ENCODE measurements at places on chromosomes 3 and 15.

DNA sequence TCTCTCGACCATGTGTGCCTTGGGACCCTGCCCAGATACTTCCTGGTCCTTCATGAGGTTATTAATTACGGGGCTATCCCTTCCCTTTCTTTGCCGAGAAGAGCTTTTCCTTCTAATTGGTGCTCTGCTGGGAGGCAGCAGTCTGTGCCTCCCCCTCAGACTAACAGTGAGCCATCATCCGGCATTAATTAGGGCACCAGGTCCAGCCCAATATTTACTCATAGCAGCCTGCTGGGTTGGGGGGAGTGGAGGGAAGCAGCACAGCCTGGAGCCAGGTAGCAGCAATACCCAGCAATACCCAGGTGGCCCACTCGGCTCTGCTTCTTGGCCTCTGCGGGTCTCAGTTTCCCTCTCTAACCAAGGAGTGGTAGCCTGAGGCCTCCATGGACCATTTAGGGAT, 20.1 kb downstream of the CACNA2D2 start:
- DNase-seq: no peak

- peak; percentile 5 for DNase-seq
Observed at GRCh38 chr3:158802409-158803268, 785 bp downstream of the MFSD1 start.

DNA sequence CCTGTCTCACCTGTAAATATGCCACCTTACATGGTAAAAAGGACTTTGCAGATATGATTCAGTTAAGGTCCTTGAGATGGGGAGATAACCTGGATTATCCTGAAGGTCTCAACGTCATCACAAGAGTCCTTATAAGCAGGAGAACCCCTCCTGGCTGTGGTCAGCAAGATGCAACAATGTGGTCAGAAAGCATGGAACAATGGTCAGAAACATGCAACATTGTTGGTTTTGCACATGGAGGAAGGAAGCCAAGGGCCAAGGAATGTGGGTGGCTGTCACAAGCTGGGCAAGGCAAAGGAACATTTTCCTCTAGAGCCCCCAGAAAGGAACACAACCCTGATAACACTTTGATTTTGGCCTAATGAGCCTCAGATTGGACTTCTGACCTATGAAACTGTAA, 9.4 kb upstream of the SUMF1 start:
- DNase-seq: no peak

DNA sequence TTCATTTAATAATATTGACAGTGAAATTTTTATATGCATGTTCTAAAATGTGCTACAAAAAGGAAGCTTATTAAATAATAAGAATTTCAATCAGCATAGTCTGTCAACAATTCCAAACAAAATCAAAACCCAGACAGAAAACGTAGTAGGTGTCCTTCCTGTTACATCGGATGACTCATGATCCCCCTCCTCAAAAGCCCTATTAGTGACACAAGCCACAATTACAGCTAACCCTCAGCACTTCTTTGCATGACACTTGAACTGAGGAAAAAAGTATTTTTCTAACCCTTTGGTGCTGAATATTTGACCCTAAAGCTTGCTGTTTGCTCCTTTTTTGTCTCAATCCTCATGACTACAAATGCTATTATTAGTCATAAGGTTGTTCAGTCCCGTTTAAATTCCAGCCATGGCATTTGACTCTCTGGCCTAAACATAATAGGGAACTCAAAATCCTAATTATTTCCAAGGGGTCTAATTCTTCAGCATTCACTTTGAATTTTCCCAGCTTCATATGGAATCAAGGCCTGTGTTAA, 78.1 kb downstream of the COL8A1 start:
- no peak for DNase-seq

- DNase-seq: peak; percentile 43
Observed at GRCh38 chr15:59689626-59690236, 611 bp upstream of the BNIP2 start.

DNA sequence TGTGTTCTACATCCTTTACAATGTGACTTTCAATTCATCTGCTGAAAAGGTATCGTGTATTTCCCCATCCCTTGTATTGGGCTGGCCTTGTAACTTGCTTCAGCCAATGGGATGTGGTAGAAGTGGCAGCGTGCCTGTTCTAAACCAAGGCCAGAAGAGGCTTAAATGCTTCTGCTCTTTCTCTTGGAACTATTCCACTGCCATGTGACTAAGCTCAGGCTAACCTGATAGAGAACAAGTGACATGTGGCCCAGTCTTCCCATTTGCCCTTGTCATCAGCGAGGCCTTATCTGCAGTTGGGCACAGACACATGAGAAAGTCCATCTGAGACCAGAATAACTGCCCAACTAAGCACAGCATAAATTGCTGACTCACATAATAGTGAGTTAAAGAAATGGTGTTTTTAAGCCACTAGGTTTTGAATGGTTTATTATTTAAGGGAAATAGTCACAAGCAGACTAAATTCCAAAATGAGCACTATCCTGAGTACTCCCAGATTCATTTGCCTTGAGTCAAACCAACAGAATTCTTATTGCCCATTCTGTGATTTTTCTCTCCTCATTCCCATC, 230.2 kb downstream of the CPNE4 start:
- no peak for DNase-seq

- no peak for DNase-seq
Observed at GRCh38 chr3:99638167-99638948, at the start of gene COL8A1. TSS of gene COL8A1 (plus strand) at chr3:99638594. CDS start at chr3:99790683, 152,089 bp downstream.

- DNase-seq: no peak
Observed at GRCh38 chr15:32905481-32905880, 187.7 kb downstream of the GREM1 start.

- DNase-seq: no peak
Observed at GRCh38 chr3:41169023-41169422, 30.3 kb upstream of the CTNNB1 start.

- no peak for DNase-seq
Observed at GRCh38 chr15:76342382-76343201, 6.0 kb downstream of the ISL2 start.

DNA sequence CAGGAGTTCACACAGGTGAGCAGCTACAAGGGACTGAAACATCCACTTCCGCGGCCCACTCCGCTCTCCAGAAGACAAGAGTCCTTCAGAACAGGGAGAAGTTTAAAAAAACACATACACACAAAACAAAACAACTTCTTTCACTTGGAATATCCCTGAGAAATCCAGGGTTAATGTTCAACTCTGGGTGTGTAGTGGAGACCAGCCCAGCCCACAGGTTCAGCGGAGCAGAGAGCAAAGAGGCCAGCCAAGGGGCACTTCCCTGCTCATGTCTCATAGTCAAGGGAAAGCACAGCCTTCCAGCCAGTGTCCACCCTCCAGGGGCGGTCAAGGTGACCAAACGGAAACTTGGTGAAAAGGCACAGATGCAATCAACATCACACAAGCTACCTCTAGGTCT, 41.6 kb downstream of the WNT5A start:
- DNase-seq: no peak

DNA sequence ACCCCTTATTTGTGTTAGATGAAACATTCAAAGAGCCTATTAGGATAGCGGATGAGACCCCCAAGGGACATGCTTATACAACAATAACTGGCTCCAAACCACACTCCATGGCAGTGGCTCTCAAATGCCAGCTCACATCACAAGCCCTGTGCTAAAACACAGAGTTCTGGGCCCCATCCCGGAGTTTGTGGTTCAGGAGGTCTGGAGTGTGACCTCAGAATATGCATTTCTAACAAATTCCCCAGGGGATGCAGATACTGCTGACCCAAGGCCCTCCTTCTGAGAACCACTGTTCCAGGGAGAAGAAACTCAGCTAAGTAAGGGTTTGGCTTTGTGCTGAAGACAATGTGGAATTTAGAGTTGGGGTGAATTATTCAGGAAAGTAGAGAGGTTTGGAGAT, 3.6 kb downstream of the CCRL2 start:
- no peak for DNase-seq

GRCh38 chr15:80834906-80835305, 55.7 kb downstream of the CEMIP start:
- DNase-seq: no peak

DNA sequence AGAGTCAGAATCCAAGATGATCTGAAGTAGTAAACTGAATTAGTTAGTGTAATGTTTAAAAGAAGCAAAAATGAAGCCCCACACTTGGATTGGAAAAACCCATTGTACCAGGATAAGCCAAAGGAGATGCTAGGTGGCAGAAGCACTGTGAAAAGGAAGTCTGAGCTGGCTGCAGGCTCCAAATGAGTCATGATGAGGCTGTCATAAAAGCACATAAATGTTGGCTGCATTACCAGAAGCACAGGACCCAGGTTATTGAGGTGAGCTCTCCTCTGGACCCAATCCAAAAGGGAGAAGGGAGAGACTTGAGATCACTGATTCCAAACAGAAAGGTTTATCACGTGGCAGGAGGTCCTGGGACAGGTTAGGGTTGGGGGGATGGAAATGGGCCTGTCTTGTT, 3.2 kb upstream of the ACAN start:
- DNase-seq: no peak

- DNase-seq: no peak
Observed at GRCh38 chr15:85003593-85004312, 22.1 kb downstream of the PDE8A start.

GRCh38 chr3:127089486-127090145, 103.3 kb upstream of the PRR23E start:
- DNase-seq: no peak

DNA sequence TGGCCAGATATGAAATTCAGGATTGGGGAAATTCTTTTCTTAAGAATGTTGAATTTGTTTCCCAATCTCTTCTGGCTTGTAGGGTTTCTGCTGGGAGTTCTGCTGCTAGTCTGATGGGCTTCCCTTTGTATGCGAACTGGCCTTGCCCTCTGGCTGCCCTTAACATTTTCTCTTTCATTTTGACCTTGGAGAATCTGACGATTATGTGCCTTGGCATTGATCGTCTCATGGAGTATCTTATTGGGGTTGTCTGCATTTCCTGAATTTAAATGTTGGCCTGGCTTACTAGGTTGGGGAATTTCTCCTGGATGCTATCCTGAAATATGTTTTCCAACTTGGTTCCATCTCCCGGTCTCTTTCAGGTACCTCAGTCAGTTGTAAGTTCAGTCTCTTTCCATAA, 152.2 kb downstream of the CFAP20DC start:
- no peak for DNase-seq

GRCh38 chr15:94477913-94478553, 246.7 kb downstream of the MCTP2 start:
- no peak for DNase-seq

DNA sequence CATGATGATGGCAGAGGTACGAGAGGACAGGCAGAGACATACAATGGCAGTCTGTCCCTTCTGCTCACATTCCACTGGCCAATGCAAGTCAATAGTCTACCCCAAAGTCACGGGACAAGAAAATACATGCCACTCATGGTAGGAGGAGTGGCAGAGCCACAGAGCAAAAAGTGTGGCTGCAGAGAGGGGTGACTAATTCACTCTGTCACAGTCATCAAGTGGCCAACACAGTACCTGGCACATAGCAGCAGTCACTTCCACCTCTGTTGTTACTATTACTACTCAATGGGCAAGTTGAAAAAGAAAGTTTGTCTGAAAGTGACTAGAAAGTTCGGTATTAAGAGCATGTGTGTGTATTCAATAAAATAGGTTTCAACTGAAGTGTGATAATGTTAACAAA, 91.4 kb downstream of the SMAD3 start:
- DNase-seq: no peak

DNA sequence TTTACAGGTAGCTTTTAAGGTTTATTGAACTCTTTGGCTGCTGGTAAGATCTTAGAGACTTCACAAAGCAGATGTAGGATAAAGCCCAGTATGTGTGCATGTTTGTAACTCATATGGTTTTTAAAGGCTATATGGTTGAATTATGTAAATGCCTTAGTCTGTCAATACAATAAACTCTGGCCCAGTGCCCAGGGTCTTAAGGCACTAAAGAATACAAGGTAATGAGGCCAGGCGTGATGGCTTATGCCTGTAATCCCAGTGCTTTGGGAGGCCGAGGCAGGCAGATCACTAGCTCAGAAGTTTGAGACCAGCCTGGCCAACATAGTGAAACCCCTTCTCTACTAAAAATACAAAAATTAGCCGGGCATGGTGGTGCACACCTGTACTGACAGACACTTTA, 170.3 kb upstream of the CGNL1 start:
- DNase-seq: no peak

DNA sequence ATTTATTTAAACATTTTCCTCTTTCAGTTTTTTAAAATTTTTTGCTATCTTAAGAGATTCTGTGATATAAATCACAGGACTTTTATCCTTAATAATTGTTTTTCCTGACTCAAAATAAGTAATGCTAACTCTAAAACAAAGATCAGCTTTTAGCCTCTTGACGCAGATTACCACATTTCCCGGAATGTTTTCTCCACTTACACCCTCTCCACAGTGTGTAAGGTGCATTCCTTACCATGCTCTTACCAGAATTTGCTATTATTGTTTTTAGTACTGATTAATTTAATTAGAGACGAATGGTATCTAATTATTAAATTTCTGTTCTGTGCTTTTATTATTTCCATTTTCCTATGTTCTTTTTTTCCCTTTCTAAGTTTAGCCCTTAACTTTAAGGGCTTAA, 34.8 kb downstream of the GUCA1C start:
- DNase-seq: no peak

GRCh38 chr15:64703632-64703959, 71.8 kb downstream of the RBPMS2 start:
- no peak for DNase-seq
